Stimulated activated CD8-positive, alpha-beta memory T cell treated with anti-CD3 and anti-CD28 coated beads, Interleukin-4, amount 100 ng/mL, for 48 hours (primary cell): ENCODE measurements at places on chromosomes 2 and 18.
A peak's percentile ranks its signal among the peaks of the same experiment; 100 is the strongest.

DNA sequence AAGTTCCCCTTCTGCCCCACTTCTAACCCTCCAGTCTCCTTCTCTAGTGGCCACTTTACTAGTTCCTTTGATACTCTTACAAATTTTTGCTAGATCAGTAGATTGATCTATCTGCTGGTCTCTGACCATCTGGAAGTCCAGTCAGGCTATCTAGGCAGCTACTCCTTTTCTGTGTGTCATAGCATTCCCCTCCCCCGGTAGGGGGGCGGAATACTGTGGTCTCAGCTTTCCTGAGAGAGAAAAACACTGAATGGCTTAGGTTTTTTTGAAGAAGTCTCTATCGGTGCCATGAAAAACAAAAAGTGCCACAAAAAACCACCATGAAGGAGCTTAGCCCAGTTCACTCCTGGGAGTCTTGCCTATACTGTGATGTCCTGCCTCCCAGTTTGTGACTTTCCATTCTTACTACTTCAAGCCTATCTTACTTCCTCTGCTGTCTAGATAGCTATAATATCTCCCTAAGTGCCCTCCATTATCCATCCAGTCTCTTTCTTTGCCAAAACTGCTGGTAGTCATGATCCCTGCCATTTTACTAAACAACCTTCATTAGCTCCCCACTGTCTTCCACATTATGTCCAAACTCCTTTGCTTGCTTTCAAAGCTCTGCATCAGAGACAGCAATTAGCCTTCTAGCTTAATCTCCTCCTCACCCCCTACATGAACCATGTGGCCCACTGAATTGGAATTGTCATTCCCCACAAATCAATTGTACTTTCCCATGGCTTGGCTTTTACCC, 29.9 kb downstream of the TPGS2 start:
- no peak for DNase-seq

GRCh38 chr2:39512434-39512935, 75.4 kb upstream of the MAP4K3 start:
- DNase-seq: no peak

- DNase-seq: no peak
These were observed 199.6 kb upstream of the MMADHC start for GRCh38 chr2:149787206-149787605.

- no peak for DNase-seq
These were observed 687.1 kb downstream of the DPP10 start for GRCh38 chr2:115129536-115129935.

DNA sequence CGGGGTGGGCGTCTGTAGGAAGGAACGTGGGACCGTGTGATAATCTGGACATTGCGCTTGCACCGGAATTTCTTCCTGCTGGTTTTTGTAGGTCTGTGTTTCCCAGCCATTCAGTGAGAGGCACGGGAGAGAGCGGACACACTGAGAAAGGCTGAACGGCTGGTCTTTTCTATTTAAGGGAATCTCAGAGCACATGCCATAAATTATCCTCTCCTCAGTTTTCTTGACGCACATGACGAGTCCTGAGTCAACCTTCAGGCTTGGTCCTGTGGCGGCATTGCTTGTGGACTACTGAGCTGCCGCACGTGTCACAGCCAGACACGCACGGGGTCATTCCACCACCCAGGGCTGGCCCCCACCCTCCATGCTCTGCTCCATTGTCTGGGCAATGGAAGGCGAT, 519.3 kb upstream of the ID2 start:
- DNase-seq: no peak

- DNase-seq: no peak
These were observed 118.4 kb downstream of the ARL4C start for GRCh38 chr2:234378440-234378839.

DNA sequence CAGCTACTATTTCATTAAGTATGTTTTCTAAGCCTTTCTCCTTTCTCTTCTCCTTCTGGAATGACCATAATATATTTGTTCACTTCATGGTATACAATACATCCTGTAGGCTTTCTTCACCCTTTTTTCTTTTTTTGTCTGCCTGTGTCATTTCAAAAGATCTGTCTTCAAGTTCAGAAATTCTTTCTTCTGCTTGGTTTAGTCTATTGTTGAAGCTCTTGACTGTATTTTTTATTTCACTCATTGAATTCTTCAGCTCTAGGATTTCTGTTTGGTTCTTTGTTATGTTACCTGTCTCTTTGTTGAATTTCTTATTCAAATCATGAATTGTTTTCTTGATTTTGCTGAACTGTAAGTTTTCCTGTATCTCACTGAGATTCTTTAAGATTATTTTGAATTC, 109.9 kb downstream of the TMEM131 start:
- no peak for DNase-seq

DNA sequence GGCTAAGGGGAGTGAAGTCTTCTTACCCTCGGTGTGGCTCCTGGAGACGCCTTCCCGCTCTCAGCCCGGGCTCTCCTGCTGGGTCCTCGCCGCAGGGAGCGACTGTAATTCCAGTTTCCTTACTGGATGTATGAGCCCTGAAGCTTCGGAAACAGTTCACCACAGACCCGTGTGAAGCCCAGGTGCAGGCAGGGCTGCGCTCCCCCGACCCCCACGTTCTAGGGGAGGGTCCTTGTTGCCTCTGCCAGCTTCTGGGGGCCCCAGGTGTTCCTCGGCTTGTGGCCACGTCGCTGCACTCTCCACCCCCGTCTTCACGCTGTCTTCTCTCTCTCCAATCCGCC, 5.1 kb upstream of the ASB1 start:
- DNase-seq: peak; percentile 7

GRCh38 chr18:6876641-6877041, 147.1 kb downstream of the ARHGAP28 start:
- DNase-seq: no peak

DNA sequence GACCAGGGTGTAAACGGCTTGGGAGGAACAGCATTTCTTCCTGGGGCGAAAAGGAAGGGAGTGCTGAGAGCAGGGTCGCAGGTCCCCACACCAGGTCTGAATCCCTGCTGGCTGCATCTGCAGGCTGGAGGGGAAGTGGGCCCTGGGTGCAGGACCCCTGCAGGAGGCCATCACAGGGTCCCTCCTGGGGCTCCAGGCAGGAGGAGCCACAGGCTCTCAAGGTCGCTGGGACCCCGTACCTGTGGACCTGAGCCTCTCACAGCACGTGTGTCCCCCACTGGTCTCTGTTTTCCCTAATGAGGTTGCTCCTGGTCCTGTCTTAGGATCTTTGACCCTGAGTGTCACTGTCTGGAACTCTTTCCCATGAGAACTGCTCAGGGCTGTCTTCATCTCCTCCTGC, 147.8 kb upstream of the ZNF236 start:
- DNase-seq: no peak

DNA sequence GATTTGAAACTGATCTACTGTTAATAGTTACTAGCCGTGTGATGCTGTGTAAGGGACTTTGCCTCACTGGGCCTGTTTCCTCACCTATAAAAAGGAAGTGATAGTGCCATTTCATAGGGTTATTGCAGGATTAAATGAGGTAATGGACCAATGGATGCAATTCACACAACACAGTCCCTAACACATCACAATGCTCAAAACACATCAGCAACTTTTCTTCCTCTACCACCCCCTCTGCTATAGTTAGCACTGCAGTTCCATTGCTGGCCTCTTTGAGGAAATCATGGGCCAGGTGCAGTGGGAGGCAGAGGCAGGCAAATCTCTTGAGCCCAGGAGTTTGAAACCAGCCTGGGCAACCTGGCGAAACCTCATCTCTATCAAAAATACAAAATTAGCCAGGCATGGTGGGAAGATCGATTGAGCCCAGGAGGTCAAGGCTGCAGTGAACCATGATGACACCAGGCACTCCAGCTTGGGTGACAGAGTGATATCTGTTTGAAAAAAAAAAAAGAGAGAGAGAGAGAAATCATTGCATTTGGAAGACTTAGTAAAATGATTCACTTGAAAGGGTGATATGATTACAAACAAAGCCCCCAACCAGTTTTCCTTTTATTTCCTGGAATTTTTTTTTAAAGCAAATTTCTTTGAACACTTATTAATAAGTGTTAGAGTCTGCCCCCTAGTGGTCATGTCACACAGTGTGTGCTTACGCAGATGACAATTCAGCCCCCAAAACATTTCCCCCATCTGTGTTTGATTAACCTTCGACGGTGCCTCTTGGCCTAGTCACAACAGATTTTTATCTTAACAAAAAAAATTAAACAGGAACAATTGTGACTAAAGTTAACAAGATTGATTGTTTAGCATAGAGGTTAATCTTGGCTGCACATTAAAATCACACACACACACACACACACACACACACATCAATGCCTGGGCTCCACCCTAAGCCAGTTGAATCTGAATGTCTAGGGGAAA, 88.6 kb upstream of the BCL11A start:
- DNase-seq: peak; percentile 47

DNA sequence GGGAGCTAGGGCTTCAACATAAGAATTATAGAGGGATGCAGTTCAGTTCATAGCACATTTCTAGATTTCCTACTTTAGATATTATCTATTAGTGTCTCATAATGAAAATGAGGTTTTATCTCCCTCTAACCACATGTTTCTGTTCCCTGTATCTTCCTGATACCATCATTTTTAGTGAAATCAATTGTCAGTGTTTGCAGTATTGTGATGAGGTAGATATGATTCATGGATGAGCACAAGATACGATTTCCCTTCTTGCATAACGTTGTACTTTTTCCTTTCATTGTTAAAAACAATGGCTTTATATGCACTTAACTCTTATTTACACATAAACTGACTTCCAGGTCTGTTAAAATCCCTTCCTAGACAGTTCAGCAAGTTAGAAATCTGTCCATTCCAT, 211.4 kb downstream of the ZBTB7C start:
- no peak for DNase-seq

- no peak for DNase-seq
These were observed 26.6 kb downstream of the PLB1 start for GRCh38 chr2:28522481-28522880.

GRCh38 chr2:235931676-235932075, 236.5 kb downstream of the GBX2 start:
- DNase-seq: no peak

- no peak for DNase-seq
These were observed 312.8 kb upstream of the SALL3 start for GRCh38 chr18:78666666-78667335.

GRCh38 chr2:206408323-206409320, 34.7 kb upstream of the ADAM23 start:
- no peak for DNase-seq

GRCh38 chr2:150339282-150339681, 148.2 kb downstream of the RND3 start:
- no peak for DNase-seq
